ENCODE measurements at places on chromosomes 1 and 21. TPM values are rescaled to one million over a fixed set of nuclear protein-coding genes. Genes with fewer than 3 reads are reported as not detected.

GRCh38 chr1:20589331-20590278 is 708 bp downstream of the CDA start:
- DNase-seq = peak; percentile 75

- no peak for DNase-seq
Measured at GRCh38 chr1:66932291-66932690, 7.5 kb downstream of the MIER1 start.

- DNase-seq = no peak
Measured at GRCh38 chr1:184624051-184624450, 130.6 kb downstream of the EDEM3 start.

DNA sequence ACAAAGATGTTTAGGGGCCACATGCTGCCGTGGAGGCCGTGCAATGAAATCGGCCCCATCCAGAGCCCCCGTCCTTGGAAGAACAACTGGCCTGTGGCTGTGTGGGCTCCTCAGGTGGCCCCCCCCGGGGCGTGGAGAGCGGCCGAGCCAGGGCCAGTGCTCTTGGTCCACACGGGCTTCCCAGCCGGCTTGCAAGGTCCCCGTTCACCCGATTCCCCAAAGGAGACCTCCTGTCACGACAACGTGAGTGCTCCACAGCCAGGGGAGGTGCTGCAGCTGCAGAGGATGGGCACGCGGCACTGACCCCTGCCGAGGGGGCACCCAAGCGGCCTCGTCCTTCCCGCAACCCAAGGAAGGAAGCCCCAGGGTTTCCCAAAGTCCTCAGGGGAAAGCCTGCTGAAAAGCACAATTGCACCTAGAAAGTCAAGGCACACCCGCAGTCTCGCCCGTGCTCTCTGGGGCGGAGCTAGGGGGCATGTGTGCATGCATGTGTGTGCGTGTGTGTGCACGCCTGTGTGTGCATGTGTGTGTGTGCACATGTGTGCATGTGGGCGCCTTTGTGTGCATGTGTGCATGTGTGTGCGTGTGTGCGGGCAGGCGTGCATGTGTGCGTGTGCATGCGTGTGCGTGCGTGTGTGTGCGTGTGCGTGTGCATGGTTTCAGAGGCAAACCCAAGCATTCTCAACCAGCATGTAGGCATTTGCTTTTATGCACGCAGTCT is 48.2 kb downstream of the SLX9 start:
- DNase-seq = peak; percentile 38

- DNase-seq = no peak
Measured at GRCh38 chr1:29504196-29504595, 267.9 kb downstream of the PTPRU start.

DNA sequence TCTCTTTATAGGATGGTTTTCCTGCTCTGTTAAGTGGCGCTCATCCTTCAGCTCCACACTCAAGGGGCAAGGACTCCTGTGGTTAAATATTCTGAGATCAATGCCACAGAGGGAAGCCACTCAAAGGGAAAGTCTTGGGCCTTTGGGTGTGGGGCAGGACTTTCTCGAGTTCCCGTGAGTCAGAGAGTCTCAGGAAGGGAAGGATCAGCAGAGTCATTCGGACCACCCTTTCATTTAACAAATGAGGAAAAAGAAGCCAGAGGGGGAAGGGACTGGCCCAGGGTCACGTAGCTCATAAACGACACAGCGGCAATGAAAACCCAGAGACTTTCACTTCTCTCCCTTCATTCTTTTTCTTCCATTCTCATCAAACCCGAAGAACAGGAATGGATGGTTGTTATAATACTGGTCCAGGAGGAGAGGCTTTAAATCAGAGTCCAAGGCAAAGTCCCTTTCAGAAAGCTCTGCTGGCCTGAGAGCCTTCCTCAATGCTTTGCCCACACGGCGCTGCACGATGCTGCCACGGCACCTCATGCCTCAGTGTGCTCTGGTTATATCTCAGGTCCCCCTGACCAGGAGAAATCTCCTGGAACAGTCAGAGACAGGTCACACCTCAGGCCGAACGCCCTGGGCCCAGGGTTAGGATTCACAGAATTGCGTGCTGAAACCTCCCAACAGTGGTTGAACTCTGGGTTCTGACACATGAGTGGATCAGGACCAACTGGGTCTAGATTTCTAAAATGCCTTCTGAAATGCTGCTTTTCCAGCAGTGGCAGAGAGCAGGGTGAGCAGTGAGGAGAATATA is 65.3 kb downstream of the TENT5C start:
- no peak for DNase-seq

DNA sequence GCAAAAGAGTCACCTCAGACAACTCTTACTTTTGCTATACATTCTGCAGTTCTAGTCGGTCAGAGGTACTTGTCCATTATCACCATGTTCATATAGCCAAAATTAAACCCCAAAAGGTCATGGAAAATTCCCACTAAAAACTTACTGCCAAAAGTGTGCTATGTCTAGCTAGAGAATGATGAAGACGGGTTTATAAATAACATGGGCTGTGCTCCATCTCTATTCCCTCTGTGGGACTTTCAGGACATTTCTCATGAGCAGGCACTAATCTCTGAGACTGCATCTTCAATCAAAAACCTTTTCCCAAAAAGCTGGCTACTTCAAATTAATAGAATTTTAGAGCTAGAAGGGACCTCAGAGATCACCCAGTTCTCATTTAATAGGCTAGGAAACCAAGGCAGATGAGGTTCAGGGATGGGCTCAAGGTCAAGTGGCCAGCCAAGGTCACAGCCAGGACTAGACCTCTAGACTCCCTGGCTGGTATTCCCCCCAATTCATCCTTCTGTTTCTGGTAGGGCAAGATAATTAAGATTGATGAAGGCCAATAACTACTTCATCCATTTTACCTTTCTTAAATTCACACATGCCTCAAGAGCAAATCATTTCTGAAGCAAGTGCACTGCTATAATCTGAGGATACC is 21.0 kb upstream of the MOB3C start:
- DNase-seq = no peak

DNA sequence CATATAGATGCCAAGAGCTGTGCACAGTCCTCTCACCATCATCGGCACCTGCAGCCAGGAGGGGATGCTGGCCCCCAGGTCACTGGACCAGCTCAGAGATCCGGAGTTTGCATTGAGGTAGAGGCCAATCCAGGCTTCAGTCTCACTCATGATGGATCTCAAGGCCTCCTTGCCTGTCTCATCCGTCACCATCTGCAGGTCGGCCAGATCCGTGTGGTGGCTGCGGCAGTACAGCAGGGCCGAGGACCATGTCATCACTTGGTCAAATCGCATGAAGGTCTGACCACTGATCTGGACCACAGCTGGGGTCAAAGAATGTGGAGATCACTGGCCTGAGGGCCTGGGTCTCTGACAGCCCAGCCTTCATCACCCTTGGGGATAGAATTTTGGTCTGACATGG is 6.6 kb downstream of the CLEC20A start:
- DNase-seq = no peak

DNA sequence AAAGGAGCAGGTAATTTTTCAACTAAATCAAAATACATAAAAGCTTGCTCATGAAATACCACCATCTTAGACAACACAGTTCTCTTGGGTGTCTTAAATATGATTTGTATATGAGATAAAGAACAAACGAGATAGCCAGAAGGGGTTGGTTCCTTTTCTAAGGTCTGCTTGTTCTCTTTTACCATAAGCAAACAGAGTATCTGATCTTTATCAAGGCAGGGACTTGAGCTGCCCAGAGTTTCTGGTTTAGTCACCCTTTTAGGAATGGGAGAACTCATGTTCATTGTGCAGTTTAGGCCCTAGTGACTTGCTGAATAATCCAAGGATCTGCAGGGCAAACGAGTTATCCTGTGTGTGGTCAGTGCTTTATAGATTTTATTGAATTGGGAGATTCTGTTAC is 3.0 kb upstream of the SUCO start:
- no peak for DNase-seq

GRCh38 chr21:35517865-35518264 is 468.8 kb upstream of the RUNX1 start:
- no peak for DNase-seq

- DNase-seq = peak; percentile 18
Measured at GRCh38 chr1:165481820-165482532, 37.0 kb upstream of the RXRG start.

The KCTD3 gene
- 7.6 TPM for polyA plus RNA-seq

The ANXA9 gene
- polyA plus RNA-seq = 0.10 TPM

The LYPD8 gene
- not detected for polyA plus RNA-seq

The CSMD2 gene
- 0.07 TPM for polyA plus RNA-seq

The AK4 gene
- 0.82 TPM for polyA plus RNA-seq
